ENCODE measurements at places on chromosomes 7 and 10. TPM values are rescaled to one million over a fixed set of nuclear protein-coding genes. Genes with fewer than 3 reads are reported as not detected.

Gene PDZD7
- 0.84 TPM for total RNA-seq

DNA sequence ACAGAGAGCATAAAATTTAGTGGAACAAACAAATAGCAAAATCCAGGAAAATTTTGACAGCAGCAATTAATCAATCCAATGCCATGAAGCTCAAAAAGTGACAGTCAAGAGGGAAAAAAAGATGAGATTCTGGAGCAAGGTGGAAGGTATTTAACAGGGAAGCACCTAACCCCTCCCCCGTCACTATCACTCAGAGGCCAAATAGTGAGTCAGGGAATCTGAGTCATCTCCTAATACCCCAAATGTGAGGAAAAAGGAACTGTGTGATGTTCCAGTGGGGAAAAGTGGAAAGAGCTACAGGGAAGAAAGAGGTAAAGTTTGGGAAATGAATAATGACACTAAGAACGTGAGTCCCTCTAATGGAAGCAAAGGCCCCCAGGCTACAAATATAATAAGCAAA, 113.2 kb upstream of the PHF14 start:
- no peaks in the 10 kb centered on the region for H3K4me1 ChIP-seq
- no peaks in the 10 kb centered on the region for H3K27me3 ChIP-seq
- no peak overlapping the region for H3K4me3 ChIP-seq
- no peak for DNase-seq

DNA sequence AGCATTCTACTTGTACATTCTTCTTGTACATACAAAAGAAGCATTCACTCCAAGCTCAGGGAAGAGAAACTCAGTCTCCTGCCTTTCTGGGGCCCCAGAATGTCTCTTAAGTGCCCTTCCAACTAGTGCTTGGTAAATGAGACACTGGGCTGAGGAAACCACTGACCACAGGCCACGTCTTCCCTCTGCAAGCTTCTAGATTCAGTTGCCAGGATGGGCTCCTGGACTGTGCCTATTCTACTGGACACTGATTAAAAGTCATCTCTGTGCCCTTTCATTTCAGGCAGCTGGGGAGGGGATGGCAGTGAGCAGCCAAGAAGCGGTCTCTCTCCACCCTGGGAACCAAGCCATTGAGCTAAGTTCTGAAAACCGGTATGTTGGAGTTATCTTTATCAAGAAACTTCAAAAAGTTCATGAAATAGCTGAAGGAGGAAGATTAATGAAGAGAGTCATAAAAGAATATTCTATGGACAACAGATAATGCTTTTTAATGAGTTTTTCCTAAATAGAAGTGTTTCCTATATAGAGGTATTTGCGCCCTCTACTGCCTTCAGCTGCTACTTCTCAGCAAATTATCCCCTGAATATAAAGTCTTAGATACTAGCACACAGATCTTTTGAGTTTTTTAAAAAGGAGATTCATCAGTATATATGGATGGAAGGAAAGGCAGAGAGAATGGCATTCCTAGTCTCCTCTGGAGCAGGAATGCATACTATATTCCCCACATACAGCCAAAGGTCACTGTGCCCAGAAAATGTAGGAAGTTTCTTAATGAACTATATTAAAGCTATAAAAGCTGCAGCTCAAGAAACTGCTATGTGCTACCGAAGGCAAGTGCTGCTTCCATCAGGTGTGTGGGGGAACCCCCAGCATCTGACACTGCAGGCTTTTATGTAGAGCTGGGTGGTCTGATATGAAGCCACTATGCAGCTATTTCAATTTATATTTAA, 8.4 kb upstream of the IFIT1B start:
- H3K27me3 ChIP-seq, result no peaks in the 10 kb centered on the region
- H3K4me1 ChIP-seq, result no peaks in the 10 kb centered on the region
- no peak overlapping the region for H3K4me3 ChIP-seq

DNA sequence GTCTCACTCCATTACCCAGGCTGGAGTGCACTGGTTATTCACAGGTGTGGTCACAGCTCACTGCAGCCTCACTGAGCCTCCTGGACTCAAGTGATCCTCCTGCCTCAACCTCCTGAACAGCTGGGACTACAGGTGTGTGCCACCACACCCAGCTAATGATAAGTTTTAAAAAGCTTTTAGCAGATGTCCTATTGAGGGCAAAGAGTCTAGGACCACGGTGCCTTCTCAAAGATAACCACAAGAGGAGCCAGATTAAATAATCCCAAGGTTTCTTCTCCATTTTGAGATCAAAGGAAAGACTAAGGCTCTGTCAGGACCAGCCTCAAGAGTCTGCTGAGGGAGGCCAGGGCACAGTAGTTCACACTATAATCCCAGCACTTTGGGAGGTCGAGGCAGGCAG, 4.7 kb downstream of the ATP5MF start:
- H3K4me1 ChIP-seq, result peaks cover 8% of the 10 kb centered on the region
- H3K27ac ChIP-seq, result no peak overlapping the region
- no peak for DNase-seq
- no peaks in the 10 kb centered on the region for H3K27me3 ChIP-seq
- H3K4me3 ChIP-seq, result no peak overlapping the region

Gene ZNF727
- 5.7 TPM for total RNA-seq

Gene BAMBI
- total RNA-seq, result 13.5 TPM

GRCh38 chr10:110771991-110772390, 99.7 kb upstream of the PDCD4 start:
- H3K4me1 ChIP-seq, result no peaks in the 10 kb centered on the region
- no peaks in the 10 kb centered on the region for H3K27me3 ChIP-seq
- no peaks in the 10 kb centered on the region for H3K36me3 ChIP-seq
- no peak for DNase-seq
- H3K4me3 ChIP-seq, result no peak overlapping the region

DNA sequence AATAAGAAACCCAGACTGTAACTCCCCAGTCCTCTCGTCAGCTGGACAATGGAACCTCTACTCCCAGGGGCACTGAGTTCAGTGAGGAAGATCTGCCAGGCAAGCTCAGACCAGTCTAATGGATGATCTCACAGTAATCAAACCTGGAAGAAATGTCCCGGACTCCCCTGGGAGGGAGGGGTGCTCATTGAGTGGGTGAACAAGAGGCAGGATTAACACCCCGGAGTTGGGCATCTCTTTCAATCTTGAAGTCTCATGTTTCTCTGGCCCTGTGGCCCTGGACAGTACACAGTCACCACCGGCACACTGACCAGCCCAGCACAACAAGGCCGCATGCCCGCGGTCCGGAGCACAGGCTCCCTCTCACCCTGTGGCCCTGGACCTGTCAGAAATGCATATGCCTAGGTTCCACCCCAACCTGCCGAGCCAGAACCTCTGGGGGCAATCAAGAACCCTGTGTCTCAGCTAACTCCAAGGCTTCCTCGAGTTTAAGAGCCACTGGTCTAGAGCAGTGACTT, 27.8 kb downstream of the CXCL12 start:
- no peak overlapping the region for H3K27ac ChIP-seq
- DNase-seq, result no peak
- no peaks in the 10 kb centered on the region for H3K4me1 ChIP-seq
- H3K27me3 ChIP-seq, result no peaks in the 10 kb centered on the region

Gene ZWINT
- total RNA-seq, result 0.63 TPM

DNA sequence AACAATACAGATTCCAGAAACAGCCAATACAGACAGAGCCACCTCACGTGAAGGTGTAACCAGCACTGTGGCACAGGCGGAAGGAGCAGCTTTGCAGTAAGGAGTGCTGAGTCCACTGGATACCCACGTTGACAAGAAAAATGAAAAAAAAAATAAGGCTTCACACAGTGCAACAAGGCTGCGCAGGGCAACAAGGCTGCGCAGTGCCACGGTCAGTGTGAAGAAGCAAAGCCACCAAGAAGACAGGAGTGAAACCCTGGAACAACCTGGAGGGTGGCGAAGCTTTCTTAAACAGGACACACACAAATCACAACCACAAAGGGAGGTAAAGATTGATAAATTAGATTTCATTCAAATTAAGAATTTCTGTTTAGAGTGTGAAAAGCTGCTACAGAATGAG, 204.0 kb downstream of the MAD1L1 start:
- H3K36me3 ChIP-seq, result no peaks in the 10 kb centered on the region
- no peak overlapping the region for H3K27ac ChIP-seq
- no peak overlapping the region for H3K4me3 ChIP-seq
- no peaks in the 10 kb centered on the region for H3K27me3 ChIP-seq

DNA sequence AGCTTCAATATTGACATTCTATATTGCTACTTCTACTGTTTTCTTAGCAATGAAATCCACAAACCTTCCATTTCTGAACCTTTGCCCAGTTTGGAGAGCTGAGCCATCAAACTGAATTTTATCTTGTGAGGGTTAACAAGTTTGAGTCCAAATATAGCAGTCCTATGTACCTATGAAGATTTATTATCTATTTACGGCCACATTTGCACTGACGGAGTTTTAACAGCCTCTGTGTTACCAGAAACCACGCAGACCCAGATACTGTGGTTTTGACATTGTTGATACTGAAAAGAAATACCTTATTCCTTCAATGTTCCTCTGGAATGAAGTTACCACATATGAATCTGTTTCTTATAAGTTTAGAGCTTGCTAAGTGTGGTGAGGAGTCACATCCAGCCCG, 172.6 kb downstream of the FGFR2 start:
- H3K36me3 ChIP-seq, result no peaks in the 10 kb centered on the region
- no peak for DNase-seq
- H3K27me3 ChIP-seq, result no peaks in the 10 kb centered on the region
- no peak overlapping the region for H3K27ac ChIP-seq
- no peaks in the 10 kb centered on the region for H3K4me1 ChIP-seq

DNA sequence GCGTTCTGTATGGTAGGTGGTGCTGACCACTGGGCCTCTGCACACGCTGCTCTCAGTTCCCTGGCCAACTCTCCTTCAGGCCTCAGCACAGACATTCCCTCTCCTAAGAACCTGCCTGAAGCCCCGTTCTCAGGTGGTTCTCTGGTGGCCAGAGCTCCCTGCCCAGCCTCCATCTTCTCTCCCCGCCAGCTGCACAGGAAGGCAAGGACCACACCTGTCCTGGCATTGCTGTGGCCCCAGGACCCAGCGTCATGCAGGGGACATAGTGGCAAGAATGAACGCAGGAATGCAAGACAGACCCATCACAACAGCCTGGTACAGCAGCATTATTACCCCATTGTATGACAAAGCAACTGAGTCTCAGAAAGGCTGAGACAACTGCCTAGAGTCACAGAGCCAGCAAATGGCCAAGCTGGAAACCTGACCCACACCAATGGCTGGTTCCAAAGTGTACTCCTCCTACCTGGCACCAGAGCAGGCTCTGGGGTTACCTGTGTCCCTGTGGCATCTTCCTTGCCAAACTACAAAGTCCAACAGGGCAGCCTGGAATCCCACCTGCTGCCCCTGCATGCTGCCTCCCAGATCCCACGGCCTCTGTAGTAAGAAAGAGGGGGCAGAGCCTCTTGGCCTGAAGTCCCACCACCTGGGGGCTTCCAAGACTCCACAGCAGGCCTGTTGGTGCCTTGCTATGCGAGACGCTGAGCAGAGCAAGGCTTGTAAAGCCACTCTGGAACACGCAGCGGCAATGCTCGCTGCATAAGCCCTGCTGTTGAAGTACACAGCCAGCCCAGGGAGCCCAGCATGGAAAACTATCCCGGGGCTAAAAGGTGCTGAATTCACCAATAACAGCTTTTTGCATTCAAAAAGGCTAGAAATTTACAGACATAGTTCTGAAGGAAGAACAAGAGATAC, 73.3 kb downstream of the CHST15 start:
- no peak overlapping the region for H3K27ac ChIP-seq
- no peaks in the 10 kb centered on the region for H3K27me3 ChIP-seq
- no peak overlapping the region for H3K4me3 ChIP-seq
- no peak for DNase-seq
- no peaks in the 10 kb centered on the region for H3K36me3 ChIP-seq

GRCh38 chr7:26368542-26368941, 76.9 kb downstream of the SNX10 start:
- H3K27ac ChIP-seq, result no peak overlapping the region
- no peaks in the 10 kb centered on the region for H3K4me1 ChIP-seq
- H3K36me3 ChIP-seq, result no peaks in the 10 kb centered on the region
- H3K4me3 ChIP-seq, result no peak overlapping the region
- no peak for DNase-seq

- H3K27ac ChIP-seq, result no peak overlapping the region
- no peak overlapping the region for H3K4me3 ChIP-seq
- H3K4me1 ChIP-seq, result peaks cover 13% of the 10 kb centered on the region
- no peak for DNase-seq
- H3K27me3 ChIP-seq, result no peaks in the 10 kb centered on the region
Observed at GRCh38 chr7:105218215-105218614, 170.5 kb downstream of the SRPK2 start.

DNA sequence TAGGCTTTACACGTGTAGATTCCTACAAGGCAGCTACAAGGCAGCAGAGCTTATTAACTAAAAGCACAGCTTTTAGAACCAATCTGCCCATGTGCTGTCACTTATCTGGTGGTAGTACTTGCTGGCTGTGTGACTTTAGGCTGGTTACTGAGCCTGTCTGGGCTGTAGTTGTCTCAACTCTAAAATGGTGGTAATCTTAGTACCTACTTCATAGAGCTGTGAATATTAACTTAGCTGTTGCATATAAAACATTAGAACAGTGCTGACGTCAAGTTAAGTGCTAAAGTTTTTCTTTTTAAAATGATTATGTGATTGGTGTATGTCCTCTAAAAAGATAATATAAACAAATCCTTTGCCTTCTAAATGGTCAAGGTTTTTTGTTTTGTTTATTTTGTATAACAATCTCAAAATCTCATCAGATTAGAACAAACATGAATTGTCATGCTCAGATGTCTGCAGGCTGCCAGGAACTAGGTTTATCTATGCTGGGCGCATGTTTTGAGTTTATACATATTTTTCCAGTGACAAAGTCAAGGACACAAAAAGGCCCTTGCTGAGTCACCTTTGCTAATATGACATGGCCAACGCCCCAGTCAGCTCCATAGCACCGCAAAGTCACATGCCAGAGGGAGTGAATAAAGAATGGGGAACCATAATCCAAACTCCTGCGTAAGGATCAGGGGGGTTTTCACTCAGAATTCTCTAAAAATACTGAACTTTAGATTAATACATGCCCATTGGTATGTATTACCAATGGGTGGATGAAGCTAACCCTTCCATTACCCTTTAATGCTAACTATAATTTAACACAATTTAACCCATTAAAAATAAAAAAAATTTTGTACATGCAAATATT, 39.8 kb upstream of the ARL4A start:
- H3K27ac ChIP-seq, result no peak overlapping the region
- no peaks in the 10 kb centered on the region for H3K36me3 ChIP-seq
- H3K4me3 ChIP-seq, result no peak overlapping the region
- H3K4me1 ChIP-seq, result no peaks in the 10 kb centered on the region
- DNase-seq, result no peak
